ENCODE measurements at places on chromosomes 3 and 15. TPM values are rescaled to one million over a fixed set of nuclear protein-coding genes. Genes with fewer than 3 reads are reported as not detected.

The CACNA2D3 gene
- total RNA-seq, result not detected

The GNAT1 gene
- not detected for total RNA-seq

The RTP4 gene
- not detected for total RNA-seq

The GPR156 gene
- 0.32 TPM for total RNA-seq

The SERPINI2 gene
- total RNA-seq, result not detected

The ONECUT1 gene
- total RNA-seq, result 0.17 TPM

The CSK gene
- total RNA-seq, result 55.9 TPM

The HOMER2 gene
- total RNA-seq, result 12.2 TPM

The APOD gene
- 0.87 TPM for total RNA-seq

The C3orf85 gene
- total RNA-seq, result not detected

The TNFAIP8L3 gene
- 29.1 TPM for total RNA-seq

The FNDC3B gene
- 36.6 TPM for total RNA-seq

The OXNAD1 gene
- 9.8 TPM for total RNA-seq

The TRIM42 gene
- not detected for total RNA-seq

The LDHAL6B gene
- not detected for total RNA-seq
